Type B pancreatic cell (in vitro differentiated cells): ENCODE measurements at places on chromosomes 12 and 14.

DNA sequence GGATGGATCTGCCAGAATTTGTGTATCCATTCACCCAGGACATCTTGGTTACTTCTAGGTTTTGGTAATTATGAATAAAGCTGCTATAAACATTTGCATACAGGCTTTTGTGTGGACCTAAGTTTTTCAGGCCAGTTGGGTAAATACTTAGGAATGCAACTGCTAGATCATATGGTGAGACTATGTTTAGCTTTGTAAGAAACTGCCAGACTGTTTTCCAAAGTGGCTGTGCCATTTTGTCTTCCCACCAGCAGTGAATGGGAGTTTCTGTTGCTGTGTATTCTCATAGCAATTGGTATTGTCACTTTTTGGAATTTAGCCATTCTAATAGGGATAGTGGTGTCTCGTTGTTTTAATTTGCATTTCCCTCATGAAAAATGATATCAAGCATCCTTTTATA lies 133.0 kb downstream of the KIF26A start:
- H3K27ac ChIP-seq: no peak overlapping the region
- H3K4me1 ChIP-seq: peaks cover 19% of the 10 kb centered on the region
- peaks cover 4% of the 10 kb centered on the region for H3K27me3 ChIP-seq

DNA sequence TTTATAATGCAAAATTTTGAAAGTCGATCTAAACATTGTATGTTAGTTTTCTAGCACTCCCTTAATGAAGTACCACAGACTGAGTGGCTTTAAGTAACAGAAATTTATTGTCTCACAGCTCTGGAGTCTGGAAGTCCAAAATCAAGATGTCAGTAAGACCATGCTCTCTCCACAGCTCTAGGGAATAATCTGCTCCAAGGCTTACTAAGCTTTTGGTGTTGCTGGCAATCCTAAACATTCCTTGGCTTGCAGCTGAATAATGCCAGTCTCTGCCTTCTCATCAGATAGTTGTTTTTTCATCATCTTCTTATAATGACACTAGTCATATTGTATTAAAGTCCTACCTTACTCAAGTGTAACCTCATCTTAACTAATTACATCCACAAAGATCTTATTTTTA lies 102.2 kb downstream of the RASSF9 start:
- no peak for DNase-seq
- no peaks in the 10 kb centered on the region for H3K27me3 ChIP-seq
- no peak overlapping the region for H3K4me3 ChIP-seq
- H3K4me1 ChIP-seq: no peaks in the 10 kb centered on the region
- no peak overlapping the region for H3K27ac ChIP-seq

DNA sequence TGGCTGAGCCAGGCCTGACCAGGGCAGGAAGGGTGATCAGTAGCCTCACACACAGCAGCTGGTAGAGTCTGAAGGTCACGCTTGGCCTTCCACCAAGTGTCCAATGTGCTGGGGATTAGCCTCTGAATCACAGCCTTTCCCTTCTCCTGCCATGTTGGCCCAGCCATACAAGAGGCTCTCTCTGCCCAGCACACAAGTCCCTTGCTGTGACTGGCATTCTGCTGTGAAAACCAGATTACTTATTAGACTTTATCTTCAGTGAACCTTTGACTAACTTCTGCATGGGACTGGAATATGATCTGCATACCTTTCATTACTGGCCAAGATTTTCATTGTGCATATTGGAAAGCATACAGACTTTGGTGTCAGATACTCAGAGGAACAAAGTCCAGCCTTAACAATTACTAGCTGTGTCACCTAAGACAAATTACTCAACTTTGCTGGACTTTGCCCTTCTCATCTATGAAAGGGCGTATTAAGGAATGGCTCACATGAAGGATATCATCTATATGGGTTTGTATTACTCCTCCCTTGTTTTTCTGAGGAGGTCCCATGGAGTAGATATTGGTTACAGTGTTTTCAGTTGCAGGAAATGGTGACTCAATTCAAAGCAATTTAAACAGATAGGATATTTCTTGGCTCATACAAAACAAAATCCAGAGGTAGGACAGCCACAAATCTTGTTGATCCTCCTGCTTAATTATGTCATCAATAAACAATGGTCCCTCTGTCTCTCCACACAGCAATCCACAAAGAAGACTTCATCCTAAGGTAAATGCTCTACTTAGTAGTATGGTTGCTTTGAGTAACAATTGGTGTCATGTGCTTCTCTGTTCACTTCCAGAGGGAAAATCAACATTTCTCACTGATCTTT lies 99.6 kb downstream of the DYRK2 start:
- no peak for DNase-seq
- peaks cover 5% of the 10 kb centered on the region for H3K4me1 ChIP-seq
- peak overlapping the region; percentile 43 for H3K27ac ChIP-seq
- no peak overlapping the region for H3K4me3 ChIP-seq
- H3K36me3 ChIP-seq: no peaks in the 10 kb centered on the region
- no peaks in the 10 kb centered on the region for H3K27me3 ChIP-seq

DNA sequence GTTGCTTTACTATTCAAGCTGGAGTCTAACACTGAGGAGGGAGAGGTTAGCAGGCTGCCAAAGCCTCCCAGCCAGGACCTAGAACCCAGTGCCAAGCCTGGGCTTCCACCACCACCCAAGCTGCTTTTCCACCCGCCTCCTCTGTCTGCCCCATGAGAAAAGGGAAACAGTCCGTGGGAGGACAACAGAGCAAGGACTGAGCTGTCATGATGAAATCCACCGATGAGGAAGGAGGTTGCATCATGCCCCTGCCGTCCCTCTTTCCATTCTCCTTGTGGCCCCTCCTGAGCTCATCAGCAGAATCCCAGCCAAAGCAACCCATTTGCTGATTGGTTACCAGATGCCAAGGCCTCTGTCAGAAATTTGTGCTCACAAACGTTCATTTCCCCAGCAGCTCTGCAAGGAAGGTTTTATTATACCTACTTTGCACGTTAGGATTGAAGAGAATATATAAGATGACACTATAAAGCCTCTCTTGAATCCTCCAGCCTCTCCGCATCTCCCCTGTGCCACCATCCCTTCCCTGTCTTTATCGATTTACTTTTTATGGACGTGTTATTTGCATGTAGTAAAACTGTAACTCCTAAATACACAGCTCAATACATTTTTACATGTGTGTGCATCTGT lies 6.3 kb upstream of the SERPINA1 start:
- no peak for DNase-seq
- no peak overlapping the region for H3K27ac ChIP-seq
- peaks cover 40% of the 10 kb centered on the region for H3K4me1 ChIP-seq

DNA sequence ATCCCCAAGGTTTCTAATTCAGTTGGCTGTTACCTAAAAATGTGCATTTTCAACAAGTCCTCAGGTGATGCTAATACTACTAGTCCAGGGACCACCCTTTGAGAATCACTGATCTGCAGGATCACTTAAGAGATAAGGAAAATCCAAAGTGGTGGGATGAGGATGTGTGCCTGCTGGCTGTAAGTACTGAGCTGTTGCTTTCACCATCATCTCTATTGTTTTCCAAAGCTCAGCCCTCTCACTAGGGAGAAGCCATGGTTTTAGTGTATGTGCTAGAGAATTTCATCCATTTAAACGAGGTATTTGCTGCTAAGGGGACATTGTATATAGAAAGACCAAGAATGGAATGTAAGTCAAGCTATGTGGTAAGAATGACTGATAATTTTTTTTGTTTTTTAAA lies 202.3 kb downstream of the KIF21A start:
- H3K4me1 ChIP-seq: no peaks in the 10 kb centered on the region
- no peak for DNase-seq
- H3K27me3 ChIP-seq: no peaks in the 10 kb centered on the region
- no peak overlapping the region for H3K4me3 ChIP-seq

- no peak overlapping the region for H3K4me3 ChIP-seq
- H3K27ac ChIP-seq: no peak overlapping the region
- peaks cover 9% of the 10 kb centered on the region for H3K4me1 ChIP-seq
- no peak for DNase-seq
Measured at GRCh38 chr12:16612647-16613046, 6.7 kb upstream of the LMO3 start.

- no peak overlapping the region for H3K27ac ChIP-seq
- no peaks in the 10 kb centered on the region for H3K36me3 ChIP-seq
- peaks cover 22% of the 10 kb centered on the region for H3K4me1 ChIP-seq
- H3K27me3 ChIP-seq: no peaks in the 10 kb centered on the region
- no peak overlapping the region for H3K4me3 ChIP-seq
- DNase-seq: no peak
Measured at GRCh38 chr14:65210118-65210821, 108.0 kb upstream of the MAX start.

DNA sequence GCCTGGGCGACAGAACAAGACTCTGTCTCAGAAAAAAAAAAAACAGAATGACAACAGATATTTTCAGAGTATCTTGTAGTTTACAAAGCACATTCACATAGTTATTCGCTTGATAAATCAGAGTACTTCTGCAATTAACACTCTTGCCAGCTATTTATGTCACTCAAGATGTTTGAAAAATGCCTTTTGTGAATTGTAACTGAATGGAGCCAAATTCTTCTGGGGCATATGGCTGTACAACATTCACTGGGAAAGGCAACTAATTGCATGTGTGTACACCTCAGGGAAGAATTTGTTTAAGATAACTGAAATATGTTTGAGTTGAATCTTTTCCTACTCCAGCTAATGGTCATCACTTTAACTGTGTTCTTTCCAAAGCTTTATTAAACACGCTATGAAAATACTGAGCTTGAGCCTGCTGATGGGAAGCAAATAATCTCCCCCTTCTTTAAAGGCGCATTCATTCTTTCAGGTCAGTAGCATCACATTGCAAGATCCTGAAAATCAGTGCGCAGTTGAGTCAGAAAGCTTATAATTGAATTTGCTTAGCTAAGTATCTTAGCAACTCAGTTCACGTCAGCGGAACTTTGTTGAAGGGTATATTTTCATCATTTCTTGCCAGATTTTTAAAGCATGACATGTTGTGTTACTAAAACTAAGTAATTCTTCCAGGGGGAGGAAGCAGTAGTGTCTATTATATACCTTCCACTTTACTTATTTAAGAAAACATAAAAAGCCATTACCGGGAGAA lies 66.6 kb downstream of the SINHCAF start:
- H3K27ac ChIP-seq: no peak overlapping the region
- no peaks in the 10 kb centered on the region for H3K36me3 ChIP-seq
- no peak for DNase-seq
- no peak overlapping the region for H3K4me3 ChIP-seq
- H3K27me3 ChIP-seq: no peaks in the 10 kb centered on the region
- no peaks in the 10 kb centered on the region for H3K4me1 ChIP-seq

GRCh38 chr12:87329076-87329863 lies 699.9 kb downstream of the C12orf50 start:
- no peaks in the 10 kb centered on the region for H3K27me3 ChIP-seq
- DNase-seq: no peak
